ENCODE measurements at places on chromosomes 12 and 14.

- DNase-seq, result no peak
Observed at GRCh38 chr14:34067587-34067986, 116.7 kb upstream of the EGLN3 start.

DNA sequence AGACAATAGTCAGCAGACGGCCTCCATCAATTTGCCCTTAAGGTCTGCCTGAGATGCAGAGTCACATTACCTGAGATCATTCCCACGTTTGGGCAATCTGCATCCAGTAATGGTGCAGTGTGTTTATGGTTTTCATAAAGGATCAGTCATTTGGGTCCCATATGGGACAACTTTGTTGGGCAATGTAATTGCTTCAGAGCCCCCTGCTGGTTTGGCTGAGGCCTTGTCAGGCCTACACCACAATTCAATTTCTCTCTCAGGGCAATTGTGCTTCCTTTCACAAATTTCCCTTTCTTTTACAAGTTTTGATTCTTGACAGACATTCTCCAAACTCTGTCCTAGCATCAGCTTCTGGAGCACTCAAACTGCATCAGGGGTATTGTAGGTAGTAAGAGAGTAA, 191.2 kb upstream of the SSTR1 start:
- DNase-seq, result no peak

- DNase-seq, result no peak
Observed at GRCh38 chr14:99257122-99257672, 14.8 kb downstream of the BCL11B start.

DNA sequence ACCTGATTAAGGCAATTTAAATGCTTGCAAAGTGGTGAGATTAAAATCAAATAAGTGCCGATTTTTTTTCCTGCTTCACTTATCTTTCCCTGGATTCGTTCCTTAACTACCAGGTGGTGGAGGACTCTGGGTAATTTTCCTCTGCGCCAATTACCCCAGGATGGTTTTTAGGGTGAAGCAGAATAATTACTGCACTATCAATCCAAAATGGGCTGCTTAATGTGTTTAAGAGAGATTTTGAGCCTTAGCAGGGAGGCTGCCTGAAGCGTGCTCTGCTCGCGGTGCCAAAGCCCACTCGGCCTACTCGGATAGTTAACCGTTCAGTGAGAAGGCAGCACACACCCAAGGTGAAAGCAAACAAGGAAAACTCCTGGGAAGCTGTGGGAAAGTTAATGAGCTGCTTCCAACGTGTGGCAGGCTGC, 274.9 kb upstream of the LMO3 start:
- peak; percentile 65 for DNase-seq

DNA sequence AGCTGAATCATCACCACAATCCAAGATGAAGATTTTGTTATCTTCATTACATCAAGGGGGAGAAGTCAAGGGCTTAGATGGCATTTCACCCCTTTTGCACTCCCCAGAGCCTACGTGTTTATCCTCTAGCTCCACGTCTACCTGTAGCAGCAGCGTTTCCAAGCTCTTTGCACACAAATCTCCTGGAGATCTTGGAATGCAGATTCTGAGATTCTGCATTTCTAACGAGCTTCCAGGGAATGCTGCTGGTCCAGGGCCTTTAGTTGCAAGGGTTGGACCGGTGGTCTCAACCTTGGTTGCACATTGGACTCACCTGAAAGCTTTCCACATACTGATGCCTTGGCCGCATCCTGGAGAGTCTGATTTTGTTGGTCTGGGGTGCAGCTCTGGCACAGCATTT, 49.5 kb upstream of the STON2 start:
- DNase-seq, result no peak

- DNase-seq, result no peak
Observed at GRCh38 chr12:115191342-115191741, 507.4 kb upstream of the TBX3 start.

DNA sequence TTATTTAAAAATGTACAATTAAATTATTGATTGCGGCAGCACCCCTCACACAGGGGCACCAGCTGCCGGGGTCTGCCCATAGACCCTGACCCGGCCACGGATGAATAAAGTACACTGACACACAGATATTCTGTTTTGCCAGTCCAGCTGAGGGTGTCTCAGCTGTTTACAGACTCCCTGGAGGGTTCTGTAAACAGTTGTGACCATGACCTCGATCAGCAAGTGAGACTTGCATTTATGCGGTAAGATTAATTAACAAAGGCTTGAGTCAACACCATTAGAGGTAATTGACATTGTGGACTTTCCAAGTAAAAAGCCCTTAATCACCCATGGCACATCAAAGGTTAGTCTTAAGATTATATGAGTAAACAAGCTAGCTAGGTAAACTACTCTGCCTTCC, 94.3 kb downstream of the FUT8 start:
- DNase-seq, result no peak

DNA sequence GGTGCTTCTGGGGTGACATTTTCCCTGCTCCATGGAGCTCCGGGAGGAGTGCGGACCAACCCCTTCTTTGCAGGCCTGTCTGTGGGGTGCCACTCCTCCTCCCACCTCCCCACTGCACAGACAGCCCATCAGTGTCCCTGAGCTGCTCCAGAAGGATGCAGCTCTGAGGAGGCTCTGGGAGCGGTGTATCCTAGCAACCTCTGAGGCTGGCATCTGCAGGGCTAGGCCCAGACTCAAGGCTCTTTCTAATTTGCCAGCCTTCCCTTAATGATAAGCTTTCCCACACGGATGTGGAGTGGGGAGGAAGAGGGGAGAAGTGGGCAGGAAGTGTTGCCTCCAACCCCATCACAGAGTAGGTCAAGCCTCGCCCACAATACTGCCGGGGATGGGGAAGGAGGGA, 59.7 kb downstream of the CALM1 start:
- DNase-seq, result no peak

- no peak for DNase-seq
Observed at GRCh38 chr14:50122291-50122690, 5.9 kb upstream of the VCPKMT start.

DNA sequence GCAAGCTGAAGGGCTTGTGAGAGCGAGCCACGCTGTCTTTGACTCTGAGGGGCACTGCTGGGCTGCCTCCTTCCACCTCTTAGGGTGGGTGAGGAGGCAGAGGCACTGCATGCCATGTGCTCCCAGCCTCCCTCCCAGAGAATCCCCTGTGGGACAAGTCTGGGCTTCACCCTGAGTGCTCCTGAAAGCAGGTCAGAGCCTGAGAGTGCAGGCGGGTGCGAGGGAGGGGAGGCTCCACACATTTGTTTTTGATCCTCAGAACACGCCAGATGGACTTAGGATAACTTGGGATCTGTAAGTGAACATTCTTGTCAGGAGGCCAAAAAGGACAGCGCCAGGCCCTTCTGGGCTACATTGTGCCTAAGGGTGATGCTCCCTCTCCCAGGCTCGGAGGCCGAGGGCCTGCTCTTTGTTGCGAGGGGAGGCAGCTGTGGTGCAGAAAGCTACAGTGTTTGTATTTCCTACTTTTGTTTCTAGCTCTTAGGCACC, 155.4 kb downstream of the TMX1 start:
- peak; percentile 99 for DNase-seq

- DNase-seq, result no peak
Observed at GRCh38 chr14:92759679-92760523, 11.5 kb upstream of the LGMN start.

GRCh38 chr12:34401659-34402227, 379.4 kb downstream of the ALG10 start:
- DNase-seq, result no peak

GRCh38 chr12:49059299-49060171, 1.1 kb downstream of the KMT2D start:
- no peak for DNase-seq

- DNase-seq, result no peak
Observed at GRCh38 chr12:3751151-3752095, 1.5 kb downstream of the CRACR2A start.

- no peak for DNase-seq
Observed at GRCh38 chr14:24437020-24437735, 5.4 kb downstream of the SDR39U1 start.

DNA sequence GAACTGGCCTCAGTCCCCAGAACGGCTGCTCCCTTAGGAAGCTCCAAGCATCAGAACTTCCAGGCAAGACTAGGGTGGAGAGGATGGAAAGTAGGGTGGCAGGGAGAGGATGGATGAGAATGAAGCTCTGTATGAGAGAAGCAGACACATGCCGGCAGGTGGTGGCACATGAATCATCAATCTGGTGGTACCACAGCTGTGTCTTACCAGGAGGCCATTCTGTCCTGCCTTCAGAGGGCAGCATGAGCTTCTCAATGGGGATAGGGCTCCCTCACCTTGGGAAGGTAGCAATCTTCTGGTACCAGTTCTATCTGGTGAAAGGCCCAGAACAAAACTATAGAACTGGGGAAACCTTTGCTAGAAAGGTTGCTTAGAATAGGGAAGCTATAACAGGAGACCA, 55.4 kb upstream of the PYGL start:
- DNase-seq, result no peak

DNA sequence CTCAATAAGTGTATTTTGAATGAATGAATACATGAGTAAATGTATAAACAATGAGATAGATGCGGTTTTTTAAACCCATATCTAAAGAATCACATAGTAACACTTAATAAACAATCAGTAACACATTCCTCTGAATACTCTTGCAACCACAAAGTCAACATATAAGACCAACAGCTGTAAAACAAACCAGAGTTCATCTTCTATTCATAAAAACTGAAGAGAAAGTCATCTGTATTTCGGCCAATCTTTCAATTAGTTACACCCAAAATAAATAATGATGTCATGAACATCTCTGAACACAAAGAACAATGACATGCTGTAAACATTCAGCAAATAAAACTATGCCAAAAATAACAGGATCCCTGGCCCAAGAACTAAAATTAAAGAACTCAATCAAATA, 47.2 kb downstream of the ARMH4 start:
- DNase-seq, result no peak

- DNase-seq, result no peak
Observed at GRCh38 chr14:54606631-54607133, 39.8 kb downstream of the SAMD4A start.

DNA sequence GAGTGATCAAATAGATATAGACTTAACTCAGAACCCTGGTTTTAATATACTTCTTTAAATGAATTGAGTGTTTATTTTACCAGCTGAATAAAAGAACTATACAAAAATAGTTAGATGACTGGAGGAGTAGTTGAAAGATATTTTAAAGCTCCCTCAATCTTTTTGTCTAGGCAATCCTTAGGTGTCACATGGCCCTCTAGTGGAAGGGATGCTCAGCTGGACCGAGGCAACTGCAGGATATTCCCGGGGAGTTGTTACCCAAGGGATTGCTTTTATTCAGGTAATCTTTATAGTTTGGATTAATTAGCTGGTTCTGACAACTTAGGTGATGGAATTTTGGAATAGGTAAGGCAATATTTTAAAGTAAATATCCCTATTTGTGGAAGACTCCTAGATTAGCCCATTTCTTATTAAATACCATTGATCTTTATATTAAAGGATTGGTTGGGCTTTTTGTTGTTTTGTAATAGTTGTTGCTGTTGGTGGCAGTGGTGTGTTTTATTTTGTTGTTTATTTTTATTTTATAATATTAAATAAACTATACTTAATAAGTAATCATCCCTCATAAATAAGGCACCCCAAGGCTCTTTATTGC, 57.1 kb downstream of the ZDHHC17 start:
- DNase-seq, result no peak

DNA sequence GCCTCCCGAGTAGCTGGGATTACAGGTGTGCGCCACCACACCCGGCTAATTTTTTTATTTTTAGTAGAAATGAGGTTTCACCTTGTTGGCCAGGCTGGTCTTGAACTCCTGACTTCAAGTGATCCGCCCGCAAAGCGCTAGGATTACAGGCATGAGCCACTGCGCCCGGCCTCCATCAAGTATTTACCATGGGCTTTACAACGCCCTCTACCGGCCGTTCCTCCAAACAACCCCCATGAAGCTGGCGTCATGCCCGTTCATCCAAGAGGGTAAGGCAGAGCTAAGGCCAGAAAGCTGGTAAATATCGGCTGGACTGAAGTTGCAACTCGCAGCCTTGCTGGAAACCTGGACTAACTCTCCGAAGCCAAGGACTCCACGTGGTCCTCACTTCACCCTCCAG, 41.6 kb downstream of the RNF34 start:
- DNase-seq, result peak; percentile 9

DNA sequence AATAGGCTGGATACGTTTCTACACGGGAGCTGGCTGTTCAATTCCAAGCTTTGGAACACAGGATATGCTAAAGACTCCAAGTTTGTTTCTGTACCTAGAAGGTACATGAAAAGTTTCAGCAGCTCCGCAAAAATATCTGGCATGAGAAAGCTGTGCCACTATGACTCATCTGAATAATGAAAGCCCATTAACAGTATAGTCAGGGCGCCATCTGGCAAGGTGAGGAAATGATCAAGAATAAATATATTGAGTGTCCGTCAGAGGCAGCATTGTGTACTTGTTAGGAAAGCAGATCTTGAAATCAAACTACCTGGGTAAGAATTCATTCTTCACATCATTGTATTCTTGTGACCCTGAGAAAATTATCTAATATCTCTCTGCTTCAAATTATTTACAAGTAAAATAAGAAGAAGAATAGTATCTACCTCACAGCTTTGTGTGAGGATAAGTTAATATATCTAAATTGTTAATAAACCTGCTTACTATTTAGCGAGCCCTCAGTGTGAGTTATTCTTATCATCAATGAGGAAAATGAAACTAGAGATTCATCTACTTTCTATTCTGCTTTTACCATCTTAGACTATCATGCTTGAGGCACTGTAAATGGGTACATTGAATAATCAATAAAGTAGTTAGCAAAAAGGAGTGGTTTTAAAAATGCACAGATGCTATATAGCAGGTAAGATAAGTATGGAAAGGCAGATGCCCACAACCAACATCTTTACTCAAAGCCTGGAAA, 53.5 kb downstream of the FSCB start:
- peak; percentile 39 for DNase-seq

DNA sequence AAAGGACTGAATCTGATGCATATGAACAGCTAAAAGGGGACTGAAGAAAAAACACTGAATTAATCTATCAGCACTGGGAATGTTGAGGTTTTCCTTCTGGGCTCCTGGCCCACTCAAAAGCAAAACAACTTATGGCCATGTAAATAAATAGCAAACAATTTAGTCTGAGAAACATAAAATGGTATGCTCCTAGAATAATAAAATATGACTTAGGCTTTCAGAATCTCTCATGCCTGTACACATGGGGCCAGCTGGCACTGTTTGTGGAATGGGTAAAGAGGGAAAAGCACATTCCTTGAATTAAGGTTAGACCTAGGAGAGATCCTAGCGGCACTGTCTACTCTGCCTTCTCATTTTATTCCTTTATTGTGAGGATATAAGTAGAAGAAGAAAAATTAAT, 6.2 kb downstream of the KLHDC2 start:
- DNase-seq, result no peak

- no peak for DNase-seq
Observed at GRCh38 chr14:64040044-64040443, 187.2 kb downstream of the SYNE2 start.
